EH (cell line): ENCODE measurements at places on chromosomes 6 and 20.

- no peak for DNase-seq
These were observed 23.1 kb downstream of the FBXL4 start for GRCh38 chr6:98924647-98925046.

DNA sequence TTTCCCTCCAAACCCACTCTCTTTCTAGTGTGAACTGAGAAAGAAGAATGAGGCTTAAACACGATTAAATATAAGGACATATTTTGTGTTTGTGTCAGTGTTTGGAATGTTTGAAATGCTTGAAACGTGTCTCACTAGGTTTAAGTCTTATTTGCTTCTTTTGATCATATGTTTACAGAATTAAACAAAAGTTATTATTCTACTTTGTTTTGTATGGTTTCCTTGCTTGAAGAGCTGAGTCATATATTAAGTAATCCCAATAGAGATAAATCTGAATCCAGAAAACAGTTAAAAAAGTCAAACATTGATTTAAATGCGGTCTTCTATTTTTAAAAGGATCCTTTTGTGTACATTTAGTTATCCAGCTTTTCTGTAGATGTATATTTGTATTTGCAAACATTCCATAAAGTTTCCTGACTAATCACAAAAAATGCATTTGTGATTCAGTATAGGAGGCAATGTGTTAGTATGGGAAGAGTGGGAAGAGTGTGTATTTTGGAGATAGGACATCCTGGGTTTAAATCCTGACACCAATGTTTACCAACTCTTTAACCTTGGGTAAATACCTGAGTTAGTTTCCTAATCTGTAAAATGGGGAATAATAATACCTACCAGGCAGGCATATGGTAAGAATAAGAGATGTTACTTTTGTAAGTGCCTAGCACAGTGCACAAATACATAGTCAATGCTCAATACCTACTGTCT, 72.9 kb downstream of the TSBP1 start:
- DNase-seq, result peak; percentile 33

- no peak for DNase-seq
These were observed 10.1 kb upstream of the CFAP206 start for GRCh38 chr6:87397656-87398055.

DNA sequence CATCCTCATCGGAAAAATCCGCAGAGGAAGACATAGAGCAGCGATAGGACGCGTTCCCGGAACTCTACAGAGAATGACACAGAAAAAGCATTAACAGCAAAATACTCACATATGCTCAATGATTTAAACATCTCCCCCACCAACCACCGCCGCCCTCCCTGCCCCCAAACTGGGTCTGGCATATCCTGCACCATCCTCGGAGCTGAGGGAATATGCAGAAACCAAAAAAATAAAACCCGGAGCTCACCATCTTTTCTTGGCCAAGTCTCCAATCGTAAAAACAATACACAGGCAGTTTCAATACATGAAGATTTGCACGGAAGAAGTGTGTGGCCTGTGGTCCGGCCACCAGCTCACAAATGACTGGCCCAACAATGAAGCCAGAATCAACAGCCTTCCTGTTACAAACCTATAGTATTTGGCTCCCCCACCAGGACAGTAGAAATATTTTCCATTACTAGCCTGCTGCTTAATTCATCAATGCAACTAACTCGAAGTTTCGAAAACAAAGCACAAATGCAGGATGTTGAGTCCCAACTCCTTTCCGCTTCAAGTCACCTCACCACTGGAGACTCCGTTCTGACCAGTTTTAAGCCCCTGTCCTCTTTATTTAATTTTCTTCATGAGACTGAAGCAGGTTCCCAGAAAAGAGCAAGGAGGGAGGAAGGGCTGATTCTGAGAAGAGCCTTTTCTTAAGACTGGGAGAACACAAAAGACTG, 103.2 kb upstream of the BEND6 start:
- DNase-seq, result peak; percentile 92

DNA sequence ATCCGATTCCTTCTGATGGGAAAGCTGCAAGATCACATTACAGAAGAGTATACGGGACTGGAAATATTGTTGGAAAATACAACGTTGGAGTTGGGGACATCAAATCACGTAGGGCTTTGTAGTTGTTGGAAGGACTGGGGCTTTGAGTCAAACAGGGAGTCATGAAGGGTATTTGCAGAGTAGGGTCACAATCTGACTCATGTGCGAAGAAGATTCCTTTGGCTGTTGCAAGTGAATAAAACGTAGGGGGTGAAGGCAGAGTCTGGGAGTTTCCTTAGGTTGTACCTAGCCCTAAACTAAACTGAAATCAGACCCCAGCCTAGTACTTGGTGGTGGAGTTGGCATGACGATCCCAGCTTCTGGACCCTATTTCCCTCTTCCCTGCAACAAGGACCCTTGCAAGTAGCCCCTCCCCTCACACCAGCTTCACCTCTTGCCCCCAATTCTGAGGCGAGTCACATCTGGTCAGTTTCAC, 32.3 kb downstream of the SNX5 start:
- peak; percentile 54 for DNase-seq

DNA sequence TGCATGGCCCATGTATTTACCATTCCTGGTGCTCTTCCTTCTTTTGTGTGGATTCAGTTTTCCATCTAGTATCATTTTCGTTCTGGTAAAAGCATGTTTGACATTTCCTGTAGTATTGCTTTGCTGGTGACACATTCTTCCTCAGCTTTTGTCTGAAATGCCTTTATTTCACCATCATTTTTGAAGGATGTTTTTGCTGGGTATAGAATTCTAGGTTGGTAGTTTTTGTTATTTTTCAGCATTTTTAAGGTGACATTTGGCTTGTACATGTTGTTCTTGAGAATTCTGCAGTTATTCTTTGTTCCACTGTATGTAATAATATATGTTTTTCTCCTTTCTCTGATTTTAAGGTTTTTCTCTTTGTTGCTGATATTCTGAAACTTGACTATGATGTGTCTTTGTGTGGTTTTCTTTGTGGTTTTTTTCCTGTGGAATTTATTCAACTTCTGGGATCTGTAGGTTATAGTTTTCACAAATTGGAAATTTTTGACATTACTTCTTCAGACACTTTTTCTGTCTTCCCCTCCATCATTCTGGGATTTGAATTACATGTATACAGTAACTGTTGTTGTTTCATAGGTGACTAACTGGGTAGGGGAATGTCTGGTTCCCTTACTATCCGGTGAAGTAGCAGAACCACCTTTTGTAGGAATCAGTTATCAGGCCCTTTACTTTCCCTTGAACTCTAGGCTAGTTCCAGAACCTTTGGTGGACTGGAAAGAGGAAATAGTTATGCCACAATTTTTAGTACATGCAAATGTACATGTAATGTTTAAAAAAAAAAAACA, 30.2 kb downstream of the SNX9 start:
- DNase-seq, result no peak

DNA sequence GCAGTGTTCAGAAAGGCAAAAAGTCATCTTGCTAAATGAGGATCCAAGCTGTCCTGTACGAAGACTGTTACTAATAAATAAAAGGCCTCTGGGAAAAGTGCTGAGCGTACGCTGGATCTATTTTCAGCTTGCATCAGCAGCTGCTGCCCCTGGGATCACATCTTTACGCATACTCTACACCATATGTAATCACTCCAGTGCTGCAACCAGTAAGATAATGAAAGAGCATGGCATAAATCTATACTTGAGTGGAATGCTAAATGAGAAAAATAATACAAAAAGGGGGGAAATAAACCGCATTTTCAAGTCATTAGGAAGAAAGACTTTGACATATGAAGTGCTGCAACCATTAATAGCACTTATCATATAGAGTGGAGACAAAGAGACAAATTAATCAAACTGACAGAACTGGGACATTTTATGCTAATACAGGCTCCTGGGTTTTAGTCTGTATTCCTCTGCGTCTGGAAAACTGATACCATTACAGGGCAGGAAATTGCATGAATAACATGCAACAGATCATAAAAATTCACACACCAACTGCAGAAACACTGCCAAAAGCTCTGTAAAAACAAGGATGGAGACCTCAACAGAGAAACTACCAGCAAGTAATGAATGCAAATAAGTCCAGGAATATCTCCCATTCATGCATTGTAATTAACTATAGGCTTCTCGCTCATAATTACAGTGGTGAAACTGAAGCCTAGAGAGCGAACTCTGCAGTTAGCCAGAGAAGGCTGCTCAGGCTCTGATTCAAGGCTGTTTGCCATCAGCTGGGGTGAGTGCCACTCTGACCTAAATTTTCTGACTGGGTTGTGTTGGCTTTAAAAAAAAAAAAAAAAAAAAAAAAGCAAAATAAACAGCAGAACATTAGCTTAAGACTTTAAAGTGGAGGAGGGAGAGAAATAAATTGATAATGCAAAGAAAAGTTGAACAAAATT, 83.8 kb downstream of the GJA10 start:
- peak; percentile 73 for DNase-seq

GRCh38 chr20:63005365-63005861, 1.4 kb downstream of the BHLHE23 start:
- DNase-seq, result no peak

DNA sequence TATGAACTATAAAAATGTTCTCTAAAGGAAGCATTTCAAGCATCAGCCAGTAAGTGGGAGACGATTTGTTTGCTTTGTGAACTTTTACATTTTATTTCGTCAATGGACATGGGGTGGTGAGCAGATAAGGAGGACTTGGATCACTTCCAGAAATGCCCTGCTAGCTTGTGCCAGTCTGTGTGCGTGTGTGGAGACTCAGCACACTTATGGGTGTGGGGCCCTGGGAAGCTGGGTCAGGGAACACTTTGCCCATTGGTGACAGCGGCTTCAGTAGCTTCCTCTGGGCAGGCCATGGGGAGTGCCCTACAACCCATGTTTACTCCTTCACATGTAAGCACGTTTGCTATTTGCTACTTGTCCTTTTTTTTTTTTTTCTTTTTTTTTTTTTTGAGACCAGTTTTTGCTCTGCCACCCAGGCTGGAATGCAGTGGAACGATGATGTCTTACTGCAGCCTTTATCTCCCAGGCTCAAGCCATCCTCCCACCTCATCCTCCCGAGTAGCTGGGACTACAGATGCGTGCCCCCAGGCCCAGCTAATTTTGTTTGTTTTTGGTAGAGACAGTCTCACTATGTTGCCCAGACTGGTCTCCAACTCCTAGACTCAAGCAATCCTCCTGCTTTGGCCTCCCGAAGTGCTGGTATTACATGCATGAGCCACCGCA, 24.2 kb downstream of the PRDM1 start:
- DNase-seq, result no peak

- DNase-seq, result peak; percentile 55
These were observed 65.2 kb downstream of the TRAM2 start for GRCh38 chr6:52511572-52512151.

DNA sequence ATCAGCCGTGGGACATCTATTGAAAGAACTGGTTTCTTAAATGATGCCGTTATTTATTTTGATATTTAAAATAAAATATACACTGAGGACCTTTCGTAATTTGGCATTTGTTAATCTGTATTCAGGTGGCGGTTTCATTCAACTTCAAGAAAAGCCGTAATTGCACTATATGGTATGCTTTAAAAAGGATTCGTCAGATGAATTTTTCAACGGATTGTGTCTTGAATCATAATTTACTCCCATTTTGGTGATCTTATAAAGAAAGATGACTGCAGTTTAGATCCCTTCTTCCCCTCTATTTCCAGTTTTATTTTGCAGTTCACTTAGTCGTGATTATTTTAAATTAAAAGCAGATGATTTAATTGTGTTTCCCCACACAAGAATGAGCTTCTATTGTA, 761 bp downstream of the KLHL32 start:
- DNase-seq, result no peak

- DNase-seq, result no peak
These were observed 24.3 kb downstream of the HTR1E start for GRCh38 chr6:86961455-86962200.

GRCh38 chr6:139402876-139403386, 28.5 kb upstream of the CITED2 start:
- DNase-seq, result peak; percentile 98

DNA sequence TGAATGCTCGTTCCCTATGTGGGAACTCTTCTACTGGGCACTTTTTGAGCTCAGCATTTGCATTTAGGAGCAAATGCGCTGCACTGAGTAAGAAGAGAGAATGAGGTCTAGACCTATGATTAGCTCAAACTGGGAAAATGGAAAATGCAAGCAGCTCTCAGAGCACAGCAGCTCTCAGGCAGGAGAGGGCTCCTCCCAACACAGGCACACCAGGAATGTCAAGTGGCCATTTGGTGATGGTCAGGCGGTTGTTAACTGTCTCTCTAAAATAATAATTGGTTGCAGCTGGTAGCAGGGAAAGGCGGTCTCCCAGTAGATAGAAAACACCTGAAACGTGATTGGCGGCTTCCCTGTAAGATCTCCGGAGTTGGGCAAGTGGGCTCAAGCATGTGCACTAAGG, 162.0 kb upstream of the ECI2 start:
- no peak for DNase-seq

DNA sequence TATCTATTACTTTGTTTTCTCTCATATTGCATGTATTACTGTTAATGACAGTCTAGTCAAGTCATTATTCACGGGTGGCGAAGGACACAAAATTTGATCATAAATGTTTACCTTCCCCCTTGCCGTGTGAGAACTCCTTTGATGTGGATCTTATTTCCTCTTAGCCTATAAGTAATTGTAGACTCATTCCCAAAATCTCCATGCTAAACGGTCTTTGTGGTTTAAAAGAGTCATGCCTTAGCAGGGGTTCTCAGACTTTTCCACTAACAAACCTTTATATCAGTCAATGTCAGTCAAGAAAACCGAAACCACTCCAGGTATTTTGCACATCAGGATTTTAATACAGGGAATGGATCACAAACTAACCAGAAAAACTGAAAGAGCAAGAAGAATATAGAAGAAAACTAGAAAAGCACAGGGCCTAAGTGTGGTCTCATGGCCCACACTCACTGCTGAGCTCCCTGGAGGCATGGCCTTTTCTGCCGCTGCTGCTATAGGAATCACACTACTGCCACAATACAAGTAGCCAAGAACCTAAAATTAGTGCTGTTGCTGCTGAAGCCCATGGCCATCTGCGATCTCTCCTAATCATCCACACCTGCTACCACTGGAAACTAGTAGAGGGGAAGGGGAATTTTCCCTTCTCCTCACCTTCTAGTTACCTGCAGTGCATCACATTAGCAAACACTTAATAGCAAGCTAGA, 186.0 kb upstream of the POU3F2 start:
- DNase-seq, result no peak

DNA sequence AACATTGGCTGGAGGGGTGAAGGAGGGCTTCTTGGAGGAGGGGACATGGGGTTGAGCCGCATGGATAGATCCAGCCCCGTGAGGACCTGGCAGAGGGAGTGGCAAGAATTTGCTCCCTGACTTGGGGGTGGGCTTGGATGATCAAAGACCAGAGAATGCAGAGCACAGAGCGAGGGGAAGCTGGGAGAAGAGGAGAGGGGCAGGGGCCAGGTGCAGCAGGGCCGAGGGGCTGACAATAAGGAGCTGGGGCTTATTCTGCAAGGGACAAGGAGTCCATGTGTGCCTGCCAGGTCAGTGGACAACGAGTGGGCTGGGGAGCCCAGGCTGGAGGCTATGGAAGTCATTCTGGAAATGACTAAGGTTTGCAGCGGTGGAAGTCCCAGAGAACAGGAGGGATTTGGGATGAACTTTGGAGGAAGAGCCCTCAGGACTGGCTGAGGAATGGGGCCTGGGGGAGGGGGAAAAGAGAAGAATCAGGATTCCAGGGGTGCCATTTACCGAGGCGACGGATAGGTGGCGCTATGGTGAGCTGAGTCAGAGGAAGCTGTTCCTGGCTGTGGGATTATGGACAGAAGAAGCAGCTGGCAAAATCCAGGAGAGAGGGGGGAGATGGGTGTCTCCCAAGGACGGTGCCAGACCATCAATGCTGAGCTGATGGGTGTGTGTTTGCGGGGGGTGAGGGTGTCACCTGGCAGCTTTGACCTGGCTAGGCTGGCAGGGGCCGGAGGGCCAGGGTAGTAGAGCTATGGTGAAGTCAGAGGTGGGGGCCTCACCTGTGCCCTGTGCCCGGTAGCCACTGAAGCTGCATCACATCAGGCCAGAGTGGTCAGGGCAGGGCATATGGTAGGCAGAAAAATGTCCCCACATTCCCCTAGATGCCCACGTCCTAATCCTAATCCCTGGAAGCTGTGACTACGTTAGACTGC, 7.8 kb downstream of the KCNG1 start:
- peak; percentile 77 for DNase-seq
